ENCODE measurements at places on chromosomes 5 and 9. TPM values are rescaled to one million over a fixed set of nuclear protein-coding genes. Genes with fewer than 3 reads are reported as not detected.

The TSSK1B gene
- total RNA-seq: 0.13 TPM

DNA sequence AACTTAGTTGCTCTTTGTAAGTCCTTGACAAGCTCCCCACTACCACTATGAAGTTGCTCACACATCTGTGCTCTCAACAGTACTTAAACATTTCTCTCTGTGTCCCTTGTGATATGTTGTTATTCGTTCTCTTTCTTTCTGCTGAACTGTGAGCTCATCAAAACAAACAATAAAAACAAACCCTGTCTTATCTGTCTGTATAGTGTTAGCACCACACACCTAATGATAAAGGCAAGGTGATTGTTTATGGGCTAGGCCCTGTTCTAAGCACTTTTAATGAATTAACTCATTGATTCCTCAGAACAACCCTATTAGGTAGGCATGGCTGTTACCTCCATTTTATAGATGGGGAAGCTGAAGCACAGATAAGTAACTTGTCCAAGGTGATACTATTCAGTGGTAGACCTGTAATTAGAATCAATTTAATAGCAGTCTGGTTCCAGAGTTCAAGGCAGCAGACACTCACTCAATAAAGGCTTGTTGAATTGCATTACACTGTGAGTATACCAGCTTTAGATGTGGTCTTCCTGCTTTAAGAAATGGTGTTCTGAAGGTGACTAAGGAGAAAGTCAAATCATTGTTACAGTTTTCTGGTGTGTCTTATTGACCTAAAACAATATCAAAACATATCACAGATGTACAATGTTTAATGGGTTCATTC lies 153.6 kb upstream of the ELL2 start:
- no peak for DNase-seq

DNA sequence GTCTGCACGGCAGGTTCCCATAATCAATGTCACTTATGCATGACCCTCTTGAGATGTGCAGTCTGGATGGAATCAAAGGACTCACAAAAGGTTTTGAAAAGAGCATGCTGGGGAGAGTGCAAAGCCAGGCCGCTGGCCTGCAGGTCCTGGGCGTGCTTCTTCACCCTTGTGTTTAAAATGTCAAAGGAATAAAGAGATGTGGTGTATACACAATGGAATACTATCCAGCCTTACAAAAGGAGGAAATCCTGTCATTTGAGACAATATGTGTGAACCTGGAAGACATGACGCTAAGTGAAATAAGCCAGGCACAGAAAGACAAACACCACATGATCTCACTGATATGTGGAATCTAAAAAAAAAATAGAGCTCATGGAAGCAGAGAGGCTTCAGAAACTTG lies 137.5 kb upstream of the PHYKPL start:
- DNase-seq: no peak

DNA sequence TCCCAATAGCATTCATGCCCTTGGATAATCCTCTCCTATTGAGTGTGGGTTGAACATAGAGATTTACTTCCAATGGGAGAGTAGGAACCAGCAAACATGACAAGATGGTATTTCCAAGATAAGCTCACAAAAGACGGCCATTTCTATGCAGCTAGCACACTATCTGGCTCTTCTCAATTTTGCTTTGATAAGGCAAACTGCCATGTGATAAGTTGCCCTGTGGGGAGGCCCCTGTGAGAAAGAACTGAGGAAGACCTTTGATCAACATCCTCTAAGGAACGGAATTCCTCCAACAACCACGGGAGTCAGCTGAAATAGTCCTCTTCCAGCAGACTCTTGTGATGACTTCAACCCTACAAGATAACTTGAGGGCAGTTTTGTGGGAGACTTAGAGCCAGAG lies 211.9 kb upstream of the TRPM3 start:
- no peak for DNase-seq

GRCh38 chr5:54329731-54330709 lies 19.6 kb upstream of the ARL15 start:
- no peak for DNase-seq

The GARIN3 gene
- not detected for total RNA-seq

DNA sequence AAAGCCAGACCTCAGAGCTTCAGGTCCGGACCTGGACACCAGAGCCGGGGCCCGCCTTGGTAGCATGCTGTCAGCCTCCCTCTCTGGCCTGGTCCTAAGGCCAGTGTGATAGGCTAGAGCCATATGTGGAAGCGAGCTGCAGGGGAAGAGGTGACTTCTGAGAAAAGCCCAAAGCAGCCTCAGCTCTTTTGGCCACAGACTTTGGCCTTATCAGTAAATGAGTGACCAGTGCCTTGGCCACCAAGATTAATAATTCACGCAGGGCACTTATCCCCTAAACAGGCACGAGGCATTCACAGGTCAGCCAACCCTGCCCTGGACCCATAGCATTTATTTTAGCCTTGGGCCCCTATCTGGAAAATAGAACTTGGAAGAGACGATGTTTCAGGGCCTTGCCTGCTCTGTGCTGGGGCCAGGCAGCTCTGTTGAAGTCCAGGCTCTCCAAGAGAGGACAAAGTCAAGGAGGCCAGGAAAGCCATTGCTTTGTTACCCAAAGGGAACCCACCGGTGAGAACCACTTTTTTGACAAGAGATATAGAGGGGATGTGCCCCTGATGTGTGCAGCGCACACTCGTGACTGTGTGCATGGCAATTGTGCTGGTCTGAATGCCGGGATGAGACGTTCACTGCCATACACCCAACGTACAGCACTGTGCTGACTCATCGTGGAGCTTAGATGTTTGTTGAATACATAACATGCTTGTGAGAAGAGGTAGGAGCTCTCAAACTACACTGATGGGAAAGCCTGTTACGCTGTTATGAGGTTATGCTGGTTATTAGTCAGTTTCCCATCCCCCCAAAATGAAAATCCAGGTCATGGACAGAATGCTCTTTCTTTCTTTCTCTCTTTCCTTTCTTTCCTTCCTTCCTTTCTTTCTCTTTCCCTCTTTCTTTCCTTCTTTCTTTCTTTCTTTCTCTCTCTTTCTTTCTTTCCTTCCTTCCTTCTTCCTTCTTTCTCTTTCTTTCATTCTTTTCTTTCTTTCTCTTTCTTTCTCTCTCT lies 5.0 kb upstream of the SLC34A1 start:
- DNase-seq: no peak

DNA sequence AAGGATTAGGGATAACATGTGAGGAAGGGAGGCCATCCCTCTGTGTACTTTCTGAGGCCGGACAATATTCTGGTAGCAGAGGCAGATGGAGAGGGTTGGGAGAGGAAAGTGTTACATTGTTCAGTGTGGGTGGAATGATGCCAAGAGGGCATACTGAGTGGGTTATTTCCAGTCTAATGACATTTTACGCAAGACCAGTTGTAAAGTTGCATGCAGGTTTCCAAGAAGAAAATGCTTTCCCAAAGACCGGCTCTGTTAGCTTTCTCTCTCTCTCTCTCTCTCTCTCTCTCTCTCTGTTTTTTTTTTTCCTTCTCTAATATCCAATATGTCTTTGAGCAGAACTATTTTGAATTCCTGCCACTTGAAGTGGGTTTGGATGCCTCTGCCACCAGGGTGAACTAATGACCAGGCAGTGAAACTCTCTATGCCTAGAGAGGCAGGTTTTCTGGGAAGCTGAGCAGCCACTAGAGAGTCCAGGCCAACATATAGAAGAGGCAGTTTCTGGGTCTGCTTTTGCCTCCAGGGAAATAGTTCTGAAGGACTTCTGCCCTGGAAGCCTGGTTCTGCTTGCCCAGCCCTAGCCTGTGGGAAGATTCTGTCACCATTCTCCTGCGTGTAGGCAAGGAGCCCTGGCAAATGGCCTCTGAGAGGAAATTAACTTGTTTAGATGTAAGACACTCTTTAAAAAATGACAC lies 24.4 kb upstream of the ZNF366 start:
- DNase-seq: no peak

The SEMA6A gene
- total RNA-seq: 51.6 TPM

The ABLIM3 gene
- 21.7 TPM for total RNA-seq

The KCNMB1 gene
- 4.5 TPM for total RNA-seq

DNA sequence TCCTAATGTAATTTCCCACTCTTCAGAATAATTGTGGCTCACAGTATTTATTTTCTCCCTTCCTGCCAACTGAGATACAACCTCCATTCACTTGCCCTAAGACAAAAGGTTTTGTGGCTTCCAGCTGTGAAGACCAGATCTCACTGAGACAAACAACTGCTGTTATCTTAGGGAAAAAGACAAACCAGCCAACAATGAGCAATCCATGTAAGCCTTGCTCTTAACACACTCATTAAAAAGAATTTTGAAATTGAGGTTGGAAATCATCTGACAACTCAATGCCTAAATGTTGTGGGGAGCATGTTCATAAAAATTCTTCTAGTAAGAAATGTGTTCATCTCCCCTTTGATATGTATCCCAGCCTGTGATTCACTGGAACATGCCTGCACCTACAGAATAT lies 132.9 kb downstream of the ADAMTSL1 start:
- no peak for DNase-seq

The SERINC5 gene
- total RNA-seq: 23.8 TPM

The TMEFF1 gene
- 0.66 TPM for total RNA-seq

GRCh38 chr5:133730866-133731265 lies 118.5 kb upstream of the FSTL4 start:
- DNase-seq: no peak

- DNase-seq: no peak
These were observed 135.1 kb downstream of the DAB2IP start for GRCh38 chr9:121786543-121786948.

- DNase-seq: no peak
These were observed 202.2 kb upstream of the DMRTA1 start for GRCh38 chr9:22244139-22245011.

DNA sequence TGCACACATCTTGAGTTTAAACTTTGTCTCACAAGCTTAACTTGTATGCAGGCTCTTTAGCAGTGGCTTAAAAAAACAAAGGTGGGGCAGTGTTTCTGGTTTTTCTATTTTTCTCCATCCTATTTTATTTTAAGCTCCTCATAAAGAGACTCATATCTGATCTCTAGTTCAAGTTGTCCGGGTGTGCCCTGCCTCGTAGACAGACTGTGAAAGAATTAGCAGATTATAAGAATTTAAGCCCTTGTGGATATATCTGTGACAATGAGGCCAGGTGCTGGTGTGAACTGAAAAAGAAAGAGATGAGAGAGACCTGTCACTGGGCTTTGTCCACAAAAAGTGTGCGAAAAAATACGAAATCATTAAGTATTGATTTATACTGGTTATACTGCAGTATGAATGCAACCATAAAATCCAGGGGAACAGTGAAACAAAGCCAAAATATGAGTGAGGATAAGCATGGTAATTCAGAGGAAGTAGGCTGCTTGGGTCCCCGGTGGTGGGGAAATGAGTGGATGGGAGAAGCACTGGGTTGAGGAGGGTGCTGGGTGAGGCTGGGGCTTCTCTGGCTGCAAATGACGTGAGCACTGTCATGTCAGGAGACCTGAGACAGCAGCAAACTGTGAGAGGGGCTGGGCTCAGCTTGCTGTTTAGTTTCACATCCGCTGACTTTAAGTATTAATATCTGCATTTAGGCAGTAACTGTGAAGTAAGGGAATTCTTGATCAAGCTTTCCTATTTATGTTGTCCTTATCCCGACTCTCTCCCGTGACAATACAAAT lies 179.7 kb upstream of the ANKRD55 start:
- no peak for DNase-seq

The SPINK7 gene
- total RNA-seq: not detected

GRCh38 chr9:3912817-3913216 lies 387.0 kb upstream of the RFX3 start:
- DNase-seq: no peak

- no peak for DNase-seq
These were observed 161.9 kb upstream of the GAS1 start for GRCh38 chr9:87109231-87109631.

The NMUR2 gene
- not detected for total RNA-seq

- no peak for DNase-seq
These were observed 324.3 kb downstream of the GABRG2 start for GRCh38 chr5:162391833-162392232.

DNA sequence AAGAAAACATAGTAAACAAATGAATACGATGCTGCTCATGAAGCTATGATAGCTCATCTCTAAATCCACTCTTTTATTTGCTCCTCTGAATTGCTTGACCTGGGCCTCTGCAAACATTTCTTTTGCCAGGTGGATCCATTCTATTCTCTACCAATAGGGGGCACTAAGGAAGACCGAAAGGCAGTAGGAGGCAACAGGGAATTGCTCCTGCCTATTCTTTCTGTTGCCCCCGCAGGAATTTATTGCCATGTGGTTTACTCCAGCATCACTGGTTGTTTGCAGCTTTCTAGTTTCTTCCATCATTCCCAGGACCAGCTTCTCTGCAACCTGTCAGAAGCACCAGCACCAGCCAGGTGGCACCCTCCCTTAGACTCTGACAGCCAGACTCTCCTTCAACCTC lies 5.3 kb downstream of the GAPT start:
- DNase-seq: no peak

- DNase-seq: no peak
These were observed 20.6 kb downstream of the OLFML2A start for GRCh38 chr9:124797343-124798103.

- DNase-seq: no peak
These were observed 2.4 kb downstream of the TLR4 start for GRCh38 chr9:117706421-117707116.

- no peak for DNase-seq
These were observed 561.1 kb upstream of the DAP start for GRCh38 chr5:11322133-11322532.
